ENCODE measurements at places on chromosomes 5 and 9. TPM values are rescaled to one million over a fixed set of nuclear protein-coding genes. Genes with fewer than 3 reads are reported as not detected.

ANKDD1B gene
- not detected for total RNA-seq

STC2 gene
- total RNA-seq, result 16.1 TPM

NUTM2G gene
- not detected for total RNA-seq

GRIN3A gene
- total RNA-seq, result 0.44 TPM

DMRTA1 gene
- 0.43 TPM for total RNA-seq

ENC1 gene
- total RNA-seq, result 18.5 TPM

IGIP gene
- total RNA-seq, result 13.7 TPM

PCDHGB4 gene
- total RNA-seq, result 6.3 TPM

GRCh38 chr9:34550016-34550680 lies 27.4 kb upstream of the ENHO start:
- no peaks in the 10 kb centered on the region for H3K36me3 ChIP-seq
- H3K4me1 ChIP-seq, result no peaks in the 10 kb centered on the region
- no peaks in the 10 kb centered on the region for H3K27me3 ChIP-seq
- H3K4me3 ChIP-seq, result no peak overlapping the region
- DNase-seq, result peak; percentile 57
- H3K27ac ChIP-seq, result no peak overlapping the region

- no peaks in the 10 kb centered on the region for H3K36me3 ChIP-seq
- H3K27me3 ChIP-seq, result no peaks in the 10 kb centered on the region
- H3K27ac ChIP-seq, result no peak overlapping the region
- H3K4me3 ChIP-seq, result no peak overlapping the region
These were observed 5.5 kb downstream of the OBP2B start for GRCh38 chr9:133203506-133204075.

- H3K4me3 ChIP-seq, result no peak overlapping the region
- no peaks in the 10 kb centered on the region for H3K4me1 ChIP-seq
- H3K36me3 ChIP-seq, result no peaks in the 10 kb centered on the region
- no peaks in the 10 kb centered on the region for H3K27me3 ChIP-seq
- no peak overlapping the region for H3K27ac ChIP-seq
These were observed 15.4 kb upstream of the SMIM15 start for GRCh38 chr5:61177716-61178115.

DNA sequence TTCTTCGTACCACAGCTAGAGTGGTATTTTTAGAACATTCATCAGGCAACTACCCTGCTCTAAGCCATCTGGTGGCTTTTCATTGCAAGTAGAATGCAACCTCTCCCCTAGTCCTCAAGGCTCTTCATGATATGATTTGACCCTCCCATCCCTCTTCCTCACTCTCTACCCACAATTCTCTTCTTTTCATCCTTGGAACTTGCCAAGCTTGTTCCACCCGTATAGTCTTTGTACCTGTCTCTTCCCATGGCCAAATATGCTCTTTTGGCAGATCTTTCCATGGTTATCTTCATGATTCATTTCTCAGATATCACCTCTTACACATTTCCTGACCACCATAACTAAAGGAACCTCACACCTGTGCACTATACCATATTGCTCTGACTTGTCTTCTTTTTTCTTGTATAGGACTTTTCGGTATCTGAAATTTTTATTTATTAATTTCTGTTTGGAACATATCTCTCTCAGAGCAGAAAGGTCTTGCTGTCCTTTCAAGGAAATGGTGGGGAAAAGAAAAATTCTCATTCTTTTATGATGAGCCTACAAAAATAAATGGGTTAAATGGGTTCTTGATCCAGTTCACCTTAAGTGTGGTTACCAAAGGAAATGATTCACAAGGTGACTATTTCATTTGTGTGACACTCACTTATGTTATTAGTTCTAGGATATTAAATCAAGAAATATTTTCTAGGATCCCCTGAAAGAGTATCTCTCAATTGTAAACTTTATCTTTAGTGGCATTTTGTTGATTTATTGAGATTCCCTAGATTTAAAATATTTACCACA lies 3.7 kb upstream of the CD274 start:
- no peak overlapping the region for H3K4me3 ChIP-seq
- H3K27me3 ChIP-seq, result no peaks in the 10 kb centered on the region
- H3K4me1 ChIP-seq, result peaks cover 9% of the 10 kb centered on the region

DNA sequence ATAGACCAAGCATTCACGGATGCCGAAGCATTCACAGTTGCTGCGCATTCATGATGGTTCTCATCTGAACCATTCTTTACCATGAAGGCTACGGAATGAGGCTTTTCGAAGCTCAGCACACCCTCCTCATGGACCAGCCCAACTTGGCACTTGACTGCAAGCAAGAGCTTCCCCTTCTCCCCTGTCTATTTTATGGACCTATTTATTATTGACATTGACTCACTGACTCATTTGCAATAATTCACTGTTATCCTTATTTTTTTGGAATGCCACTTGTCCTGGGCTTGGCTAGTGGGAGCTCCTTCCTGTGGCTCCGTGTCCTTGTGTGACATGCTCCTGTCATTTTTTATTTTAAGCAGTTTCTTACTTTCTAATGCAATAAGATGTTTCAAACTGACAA lies 51.5 kb upstream of the ICE1 start:
- H3K4me3 ChIP-seq, result no peak overlapping the region
- no peak for DNase-seq
- H3K27ac ChIP-seq, result no peak overlapping the region
- H3K4me1 ChIP-seq, result no peaks in the 10 kb centered on the region

DNA sequence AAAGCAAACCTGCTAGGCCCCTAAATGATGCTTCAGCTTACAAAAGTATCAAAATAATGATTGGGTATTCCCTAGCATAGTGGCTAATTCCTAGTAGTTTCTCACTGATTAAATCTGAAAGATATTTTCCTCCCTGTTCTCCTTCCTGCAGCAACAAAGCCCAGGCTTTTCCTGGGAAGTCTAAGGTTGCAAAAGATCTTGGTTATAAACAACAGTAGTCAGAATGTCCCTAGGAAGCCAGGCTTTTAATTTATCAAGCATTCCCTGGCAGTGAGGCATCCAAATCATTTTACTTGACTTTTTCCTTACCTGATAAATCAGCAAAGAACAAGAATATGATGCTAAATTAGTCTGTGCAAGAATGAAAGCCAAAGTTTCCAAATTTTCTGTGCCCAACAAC lies 272.0 kb downstream of the PDE4D start:
- H3K27me3 ChIP-seq, result no peaks in the 10 kb centered on the region
- no peak overlapping the region for H3K27ac ChIP-seq
- no peak for DNase-seq
- H3K4me3 ChIP-seq, result no peak overlapping the region

DNA sequence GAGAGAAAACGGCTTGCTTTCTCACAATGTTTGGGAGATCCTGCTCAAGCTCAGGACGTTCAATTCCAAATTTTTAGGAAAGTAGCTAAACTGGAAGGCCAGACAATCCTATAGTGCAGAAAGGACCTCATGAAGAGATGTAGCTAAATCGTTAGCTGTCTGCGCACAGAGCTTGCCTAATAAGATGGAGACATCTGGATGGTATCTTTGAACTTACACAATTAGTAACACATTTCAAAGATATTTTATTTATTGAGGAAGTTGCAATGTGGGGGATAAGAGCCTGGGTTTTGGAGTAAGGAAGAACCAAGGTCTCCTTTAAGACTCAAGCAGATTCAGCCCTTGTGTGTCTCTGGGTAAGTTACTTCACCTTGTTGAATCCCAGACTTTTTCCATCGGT lies 28.6 kb upstream of the RAB14 start:
- no peak overlapping the region for H3K27ac ChIP-seq
- H3K36me3 ChIP-seq, result no peaks in the 10 kb centered on the region
- H3K4me3 ChIP-seq, result no peak overlapping the region

GRCh38 chr5:95836544-95836943 lies 14.0 kb upstream of the GLRX start:
- H3K4me1 ChIP-seq, result peaks cover 21% of the 10 kb centered on the region
- no peak for DNase-seq
- no peak overlapping the region for H3K4me3 ChIP-seq
- H3K36me3 ChIP-seq, result no peaks in the 10 kb centered on the region
- H3K27me3 ChIP-seq, result no peaks in the 10 kb centered on the region

DNA sequence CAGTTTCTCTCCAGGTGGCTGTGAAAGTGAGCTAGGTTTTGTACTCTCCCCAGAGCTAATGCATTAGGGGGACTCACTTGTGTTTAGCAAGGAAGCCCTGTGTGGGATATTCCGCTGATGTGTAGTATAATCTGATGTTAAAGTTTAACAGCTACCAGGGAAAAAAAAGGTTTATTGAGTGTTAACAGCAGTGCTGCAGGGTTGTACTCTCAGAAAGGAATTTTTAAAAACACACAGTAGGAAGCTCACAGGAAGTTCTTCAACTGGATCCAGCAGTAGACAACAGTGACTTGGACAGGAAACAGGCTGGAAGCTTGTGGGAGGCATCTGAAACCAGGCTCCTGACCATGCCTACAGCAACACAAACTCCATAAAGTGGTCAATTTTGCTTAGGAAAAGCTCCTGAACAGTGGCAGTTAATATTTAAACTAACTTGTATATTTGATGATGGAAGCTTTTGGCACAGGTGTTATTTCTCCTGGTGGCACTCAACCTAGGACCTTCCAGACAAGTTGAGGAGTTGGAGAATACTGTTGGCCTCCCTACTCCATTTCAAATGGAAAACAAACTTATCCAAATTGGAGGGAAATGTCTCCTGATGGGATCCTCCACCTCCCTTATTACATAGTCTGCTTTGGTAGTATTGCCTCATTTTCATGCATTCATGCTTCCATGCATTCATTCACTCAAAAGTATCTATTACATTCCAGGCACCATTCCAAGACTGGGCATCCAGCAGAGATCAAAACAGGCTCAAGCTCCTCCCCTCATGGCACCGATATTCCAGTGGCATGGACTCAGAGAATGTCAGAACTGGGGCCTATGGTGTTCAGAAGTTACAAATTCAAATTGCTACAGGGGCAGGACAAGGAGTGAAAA lies 54.7 kb downstream of the FOXD1 start:
- no peak overlapping the region for H3K4me3 ChIP-seq
- H3K27ac ChIP-seq, result no peak overlapping the region
- DNase-seq, result no peak
- no peaks in the 10 kb centered on the region for H3K4me1 ChIP-seq
- H3K36me3 ChIP-seq, result no peaks in the 10 kb centered on the region
- H3K27me3 ChIP-seq, result no peaks in the 10 kb centered on the region

GRCh38 chr5:73497497-73498056 lies 665 bp upstream of the BTF3 start:
- H3K36me3 ChIP-seq, result peaks cover 13% of the 10 kb centered on the region
- no peak for DNase-seq
- H3K27ac ChIP-seq, result peak overlapping the region; percentile 93
- H3K4me3 ChIP-seq, result peak overlapping the region; percentile 92
- H3K4me1 ChIP-seq, result no peaks in the 10 kb centered on the region
- H3K27me3 ChIP-seq, result no peaks in the 10 kb centered on the region

DNA sequence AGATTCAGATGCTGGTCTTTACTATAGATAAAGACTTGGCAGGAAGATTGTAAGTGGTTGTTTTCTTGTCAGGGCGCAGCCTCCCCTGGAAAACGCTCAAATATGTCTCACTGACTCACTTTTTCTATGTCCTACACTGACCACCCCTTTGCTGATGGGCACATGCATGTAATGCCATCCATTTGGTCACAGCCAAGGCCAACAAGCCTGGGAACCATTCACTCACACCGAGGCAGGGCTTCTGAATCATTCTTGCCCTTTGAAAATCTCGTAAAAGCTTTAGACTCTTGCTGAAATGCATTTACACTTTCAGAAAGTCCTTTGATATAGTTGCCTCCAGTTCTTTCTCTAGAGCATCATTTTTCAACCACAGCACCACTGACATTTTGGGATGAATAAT lies 249.4 kb downstream of the ACTL7B start:
- no peak overlapping the region for H3K27ac ChIP-seq
- no peaks in the 10 kb centered on the region for H3K4me1 ChIP-seq
- H3K27me3 ChIP-seq, result no peaks in the 10 kb centered on the region
- no peak overlapping the region for H3K4me3 ChIP-seq

DNA sequence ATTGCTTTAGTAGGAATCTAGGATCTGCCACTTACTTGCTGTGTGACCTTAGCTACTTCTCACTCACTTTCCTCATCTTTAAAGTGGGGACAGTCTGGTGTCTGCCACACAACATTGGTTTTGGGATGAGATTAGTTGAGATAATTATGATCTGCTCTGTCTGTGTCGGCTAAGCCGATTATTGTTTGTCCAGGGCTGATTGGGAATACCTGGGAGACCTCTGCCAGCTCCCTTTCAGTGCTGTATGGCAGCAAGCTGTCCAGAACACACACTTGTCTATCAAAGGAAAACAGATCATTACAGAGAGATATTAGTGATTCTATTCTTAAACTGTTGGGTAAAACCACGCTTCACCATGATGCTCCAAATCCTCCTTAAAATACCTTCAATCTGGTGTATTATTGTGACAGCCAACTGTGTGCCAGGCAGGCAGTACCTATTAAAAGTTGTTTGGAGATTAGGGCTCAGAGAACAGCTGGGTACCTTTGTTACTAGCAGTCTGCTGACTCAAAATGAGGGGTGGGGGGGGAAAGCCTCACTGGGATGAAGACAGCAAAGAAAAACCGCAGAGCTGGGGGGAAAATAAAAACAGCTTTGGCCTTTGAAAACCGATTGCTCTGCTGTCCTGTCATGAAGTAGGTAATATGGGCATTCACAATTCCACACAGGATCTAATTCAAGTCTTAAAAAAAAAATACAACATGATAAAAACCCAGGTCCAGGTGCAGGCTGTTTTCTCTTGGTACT lies 458.4 kb upstream of the C9orf72 start:
- H3K27me3 ChIP-seq, result no peaks in the 10 kb centered on the region
- H3K27ac ChIP-seq, result no peak overlapping the region
- no peak overlapping the region for H3K4me3 ChIP-seq
- H3K36me3 ChIP-seq, result no peaks in the 10 kb centered on the region

DNA sequence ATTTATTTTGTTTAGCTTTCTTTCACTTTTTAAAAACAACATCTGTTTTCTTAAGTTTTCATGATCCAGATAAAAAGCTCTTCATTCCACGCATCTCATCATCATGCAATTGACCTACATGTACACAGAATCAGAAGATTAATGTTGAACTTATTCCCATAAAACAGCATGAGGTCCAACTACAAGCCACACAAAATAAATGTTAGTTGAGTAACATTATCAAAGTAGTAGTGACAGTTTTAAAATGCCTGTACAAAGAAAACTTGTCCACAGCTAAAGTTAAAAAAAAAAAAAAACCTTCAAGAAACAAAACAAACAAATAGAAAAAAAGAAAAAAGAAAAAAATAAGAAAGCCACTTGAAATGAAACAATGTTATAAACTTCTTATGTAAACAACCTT lies 846.3 kb downstream of the TLE1 start:
- DNase-seq, result no peak
- no peaks in the 10 kb centered on the region for H3K4me1 ChIP-seq
- no peaks in the 10 kb centered on the region for H3K36me3 ChIP-seq
- no peak overlapping the region for H3K27ac ChIP-seq
- no peaks in the 10 kb centered on the region for H3K27me3 ChIP-seq

Data from right atrium auricular region (tissue), 2 donors.